ENCODE measurements at places on chromosomes 11 and 22.

DNA sequence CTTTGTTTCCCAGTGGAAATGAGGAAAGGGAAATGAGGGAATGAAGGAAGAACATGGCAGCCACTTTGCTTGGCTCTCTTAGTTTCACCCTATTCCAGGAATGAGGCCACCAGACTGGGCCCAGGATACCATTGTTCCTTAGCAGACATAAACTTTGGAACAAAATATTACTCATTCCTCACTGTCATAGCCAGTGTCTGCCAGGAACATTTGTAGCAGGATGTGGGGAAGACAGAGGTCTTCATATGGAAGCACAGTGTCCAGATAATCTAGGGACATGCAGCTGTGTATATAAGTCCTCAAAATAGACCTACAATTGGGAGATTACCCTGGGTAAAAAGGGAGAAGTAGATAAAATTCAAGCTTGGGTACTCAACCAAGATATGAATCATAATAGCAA, 15.2 kb upstream of the FUT4 start:
- DNase-seq = no peak

GRCh38 chr11:34915136-34916014, 804 bp downstream of the APIP start:
- DNase-seq = no peak

DNA sequence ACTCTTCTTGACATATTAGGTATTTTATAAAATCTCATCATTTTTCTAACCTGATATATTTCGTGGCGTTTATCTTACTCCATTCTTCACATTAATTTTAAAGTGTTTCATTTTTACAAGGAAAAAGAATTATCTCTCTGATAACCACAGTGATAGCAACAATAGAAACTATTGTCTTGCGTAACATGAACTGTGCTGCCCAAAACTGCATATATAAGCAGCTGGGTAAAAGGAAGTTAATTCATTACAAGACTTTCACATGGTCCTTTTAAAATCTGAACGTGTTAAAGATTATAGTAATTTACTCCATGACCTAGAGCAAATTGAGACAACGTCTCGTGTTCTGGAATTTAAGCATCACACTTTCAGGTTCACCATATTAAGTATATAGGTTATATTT, 210.4 kb upstream of the GRIA4 start:
- DNase-seq = no peak

GRCh38 chr22:44658311-44658953, 43.6 kb upstream of the PRR5 start:
- DNase-seq = no peak

- no peak for DNase-seq
Measured at GRCh38 chr11:68040957-68041591, 2.2 kb downstream of the TCIRG1 start.

- DNase-seq = no peak
Measured at GRCh38 chr11:35235936-35236666, 97.1 kb downstream of the CD44 start.

DNA sequence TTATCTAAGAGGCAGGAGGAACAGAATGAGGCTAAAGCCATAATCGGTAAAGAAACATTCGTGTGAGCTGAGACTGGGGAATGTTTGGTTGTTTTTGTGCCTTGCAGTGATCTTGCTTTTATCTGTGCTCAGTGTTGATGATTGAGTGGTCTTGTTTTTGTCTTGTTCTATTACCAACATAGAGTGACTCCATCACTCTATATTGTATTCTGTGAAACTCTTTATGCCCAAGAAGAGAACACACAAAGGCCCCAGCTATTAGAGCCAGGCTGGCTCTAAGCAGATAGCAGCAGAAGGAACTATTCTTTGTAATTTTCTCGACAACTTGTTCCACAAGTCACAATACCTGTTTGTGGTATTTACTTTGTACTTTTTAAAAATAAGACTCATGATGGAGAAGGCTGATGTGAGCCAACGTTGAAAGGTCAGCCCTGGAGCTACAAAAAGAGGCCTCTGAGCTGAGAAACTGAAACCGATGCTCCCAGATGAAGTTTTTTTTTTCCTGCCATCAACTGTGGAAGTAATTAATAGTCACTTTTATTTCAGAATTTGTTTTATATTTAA, 68.4 kb downstream of the LARGE1 start:
- no peak for DNase-seq

DNA sequence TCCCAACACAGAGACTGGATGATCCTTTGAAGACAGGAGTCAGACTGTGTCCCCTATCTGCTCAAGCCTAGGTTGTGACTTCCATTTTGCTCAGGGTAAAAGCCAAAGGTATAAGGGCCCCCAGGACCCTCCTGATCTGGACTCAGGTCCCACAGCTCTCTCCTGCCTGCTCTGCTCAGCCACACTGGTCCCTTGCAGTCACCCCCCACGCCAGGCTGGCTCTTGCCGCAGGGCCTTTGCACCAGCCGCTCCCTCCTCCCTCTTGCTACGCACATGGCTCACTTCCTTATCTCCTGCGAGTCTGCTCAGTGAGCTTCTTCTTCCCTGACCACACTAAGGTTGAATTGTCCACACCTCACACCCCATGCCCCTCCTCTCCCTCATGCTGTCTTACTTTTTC, 28.4 kb upstream of the CACNG2 start:
- DNase-seq = no peak

DNA sequence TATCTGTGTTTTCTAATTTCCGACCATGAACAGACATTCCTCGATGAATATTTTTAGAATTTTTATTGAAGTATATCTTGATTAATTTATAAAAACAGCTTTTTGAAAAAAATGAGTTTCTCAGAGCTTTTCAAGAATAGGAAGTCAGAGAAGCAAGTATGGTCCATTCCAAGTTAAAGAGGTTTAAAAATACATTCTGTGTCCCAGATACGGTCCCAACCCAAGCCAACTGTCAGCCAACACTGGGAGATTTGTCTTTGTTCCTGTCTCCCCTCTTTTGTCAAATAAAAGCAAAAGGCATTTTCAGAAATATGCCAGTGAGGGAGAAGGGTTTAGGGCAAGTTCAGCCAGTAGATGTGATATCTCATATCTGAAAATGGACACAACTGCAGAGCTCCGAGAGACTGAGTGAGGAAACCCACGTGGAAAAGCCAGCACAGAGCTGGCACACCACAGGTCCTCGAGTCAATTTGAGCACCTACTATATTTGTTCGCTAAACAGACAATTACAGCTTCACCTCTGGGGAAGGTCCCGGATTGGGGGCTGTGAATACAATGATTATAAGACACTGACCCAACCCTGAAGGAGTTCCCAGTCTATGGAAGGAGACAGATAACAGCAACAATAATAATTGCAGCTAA, 59.8 kb downstream of the C11orf91 start:
- no peak for DNase-seq

- no peak for DNase-seq
Measured at GRCh38 chr22:50253941-50254340, 2.9 kb upstream of the HDAC10 start.

DNA sequence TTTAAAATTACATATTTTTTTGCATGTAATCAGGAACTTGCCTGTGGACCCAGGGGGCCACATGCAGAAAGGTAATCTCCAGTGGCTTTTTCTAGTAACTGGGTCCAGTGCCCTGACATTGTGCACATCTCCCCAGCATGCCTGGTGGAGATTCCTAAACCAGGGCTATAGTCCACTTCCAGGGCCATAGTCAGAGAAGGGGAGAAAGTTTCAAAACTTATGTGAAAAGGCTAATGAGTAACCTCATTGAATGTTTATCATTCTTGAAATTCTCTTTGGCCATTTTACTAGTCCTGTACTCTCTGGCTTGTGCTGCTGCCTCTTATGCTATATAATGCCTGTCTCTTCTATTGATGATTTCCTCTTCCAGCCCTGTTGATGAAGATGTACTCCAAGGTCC, 47.8 kb downstream of the BARX2 start:
- DNase-seq = no peak

DNA sequence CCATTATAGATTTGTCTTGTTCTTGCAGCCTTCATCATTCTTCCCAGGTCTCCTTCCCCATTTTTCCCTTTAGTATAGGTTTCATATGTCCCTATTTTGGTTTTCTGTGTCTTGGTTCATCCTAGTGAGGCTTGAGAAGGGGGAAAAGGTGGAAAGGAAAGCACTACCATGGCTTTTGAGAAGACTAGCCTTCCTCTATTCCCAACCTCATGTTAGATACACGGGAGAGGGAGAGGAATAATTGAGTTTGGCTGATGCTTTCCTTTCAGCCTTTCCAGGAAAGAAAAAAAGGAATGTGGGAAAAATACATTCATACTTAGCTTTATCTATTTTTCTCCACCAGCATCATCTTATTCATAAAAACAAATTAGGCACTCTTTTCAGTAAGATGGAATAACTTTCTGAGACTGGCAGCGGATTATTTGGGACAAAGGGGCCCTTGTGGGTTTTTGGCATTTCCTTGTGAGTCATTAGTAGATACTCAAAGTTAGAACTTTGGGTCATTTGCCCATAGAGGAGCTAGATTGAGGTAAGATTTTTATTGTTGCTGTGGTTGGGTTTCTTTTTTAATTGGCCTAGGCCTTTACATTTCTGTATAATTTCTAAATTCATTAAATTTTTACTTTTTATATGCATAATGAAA, 23.8 kb downstream of the CAPRIN1 start:
- DNase-seq = no peak

- DNase-seq = no peak
Measured at GRCh38 chr11:128734103-128734831, 40.4 kb downstream of the FLI1 start.

GRCh38 chr11:23995891-23996290, 501.0 kb upstream of the LUZP2 start:
- DNase-seq = no peak

DNA sequence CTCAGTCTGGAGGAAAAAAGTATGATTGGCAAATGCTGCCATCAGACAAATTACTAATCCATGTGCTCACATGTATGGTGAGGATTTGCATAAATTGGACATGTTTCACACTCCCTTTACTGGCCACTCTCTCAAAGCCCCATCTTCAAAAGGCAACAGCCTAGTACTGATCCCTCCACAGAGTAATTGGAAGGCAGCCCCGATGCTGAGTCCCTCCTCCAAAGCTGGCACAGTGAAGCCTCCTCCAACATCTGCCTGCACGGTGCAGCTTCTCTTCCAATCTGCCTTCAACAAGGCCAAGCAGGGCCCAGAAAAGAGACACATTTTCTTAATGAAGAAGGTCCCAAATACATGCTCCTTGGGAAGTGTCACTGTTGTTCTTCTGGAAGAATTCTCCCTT, 350.6 kb downstream of the OPCML start:
- DNase-seq = no peak

DNA sequence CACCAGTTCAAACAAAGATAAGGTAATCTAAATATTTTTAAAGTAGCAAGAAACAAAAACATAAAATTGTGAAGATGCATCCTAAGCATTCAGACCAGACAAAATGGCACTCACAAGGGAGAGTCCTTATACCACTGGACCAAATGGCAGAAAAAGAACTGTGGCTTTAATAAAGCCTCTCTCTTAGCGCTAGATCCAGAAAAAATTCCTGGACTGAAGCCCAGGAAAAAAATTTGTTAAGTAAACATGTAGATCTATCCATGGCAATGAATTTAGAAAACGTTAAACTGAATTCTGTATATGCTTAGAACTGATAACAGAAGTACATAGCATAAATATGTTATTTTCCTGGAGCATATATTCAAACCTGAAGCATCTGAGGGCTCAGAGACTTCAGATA, 11.8 kb upstream of the CD59 start:
- no peak for DNase-seq

DNA sequence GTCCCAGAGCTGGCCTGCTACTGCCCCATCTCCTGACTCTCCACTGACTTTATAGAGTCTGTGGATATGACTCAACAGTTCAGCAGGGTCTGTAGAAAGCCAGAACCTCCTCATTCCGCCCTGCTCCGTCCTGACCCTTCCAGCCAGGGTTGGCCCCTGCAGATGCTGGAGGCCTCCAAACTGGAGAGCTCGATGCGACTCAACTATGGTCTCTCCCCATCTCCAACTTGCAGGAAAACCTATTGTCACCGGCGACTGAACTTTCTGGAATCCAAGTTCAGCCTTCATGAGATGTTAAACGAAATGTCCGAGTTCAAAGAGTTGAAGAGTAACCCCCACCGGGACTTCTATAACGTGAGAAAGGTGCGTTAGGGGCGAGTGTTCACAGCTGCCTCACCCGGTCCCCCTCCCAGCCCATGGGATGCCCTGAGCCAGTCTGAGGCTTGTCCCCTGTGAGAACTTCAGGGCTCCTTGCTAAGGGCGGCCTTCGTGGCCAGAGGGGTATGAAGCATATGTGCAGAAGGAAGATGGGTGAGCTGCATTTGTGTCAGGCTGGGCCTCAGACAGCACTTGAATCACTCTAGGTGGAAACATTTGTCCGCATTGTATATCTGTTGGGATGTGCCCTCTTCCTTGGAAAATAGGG, 32.1 kb downstream of the AMPD3 start:
- DNase-seq = no peak

GRCh38 chr11:44628730-44629700, 63.6 kb downstream of the CD82 start:
- DNase-seq = no peak

DNA sequence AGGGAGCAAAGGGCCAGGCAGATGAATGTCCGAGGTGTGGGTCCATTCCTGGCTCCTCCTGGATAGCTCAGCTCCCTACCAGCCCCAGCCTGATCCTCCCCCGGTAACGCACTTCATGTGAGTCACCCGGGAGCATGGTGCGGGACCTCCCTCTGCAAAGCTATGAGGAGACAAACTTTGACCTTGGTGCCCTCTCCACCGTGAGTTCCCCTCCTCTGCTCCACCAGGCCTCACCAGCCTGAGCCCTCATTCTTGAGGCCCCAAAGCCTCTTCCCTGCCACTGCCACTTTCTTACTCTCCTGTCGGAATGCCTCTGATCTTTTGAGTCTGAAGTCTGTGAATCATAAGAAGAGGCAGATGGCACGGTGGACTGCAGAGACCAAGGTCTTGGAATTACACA, 37.4 kb upstream of the CD82 start:
- no peak for DNase-seq

DNA sequence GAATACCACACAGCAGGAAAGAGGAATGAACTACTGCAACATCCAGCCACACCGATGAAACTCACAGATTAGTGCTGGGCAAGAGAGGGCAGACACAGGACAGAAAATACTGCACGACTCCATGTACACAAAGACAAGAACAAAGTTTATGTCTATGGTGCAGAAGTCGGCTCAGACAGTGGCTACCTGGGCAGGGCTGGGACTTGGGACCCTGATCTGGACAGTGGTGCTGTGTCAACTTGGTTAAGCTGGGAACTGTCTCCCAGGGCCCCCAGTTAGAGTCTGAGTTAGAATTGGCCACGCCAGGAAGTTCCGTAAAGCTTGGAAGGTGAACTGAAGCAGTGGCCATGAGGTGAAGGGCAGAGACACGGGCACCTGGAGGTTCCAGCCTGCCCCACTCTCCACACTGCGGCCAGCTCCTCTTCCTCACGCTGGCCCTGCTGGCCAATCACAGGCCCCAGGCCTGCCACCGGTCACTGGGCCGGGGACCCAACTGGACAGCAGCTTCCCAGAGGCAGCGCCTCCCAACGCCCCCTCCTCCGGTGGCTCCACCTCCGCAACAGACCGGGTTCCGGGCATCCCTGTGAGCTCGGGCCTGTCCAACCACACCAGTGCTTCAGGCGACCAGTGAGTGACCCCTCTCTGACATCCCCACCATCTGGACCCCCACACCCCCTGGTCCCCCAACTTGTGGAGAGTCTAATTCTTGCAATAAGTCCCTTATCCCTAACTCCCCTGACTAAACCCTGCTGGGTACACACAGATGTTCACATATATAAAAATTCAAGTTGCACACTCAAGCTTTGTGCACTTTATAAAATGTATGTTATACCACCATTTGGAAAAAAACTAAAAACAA, 93.7 kb downstream of the MICAL3 start:
- DNase-seq = no peak

GRCh38 chr11:132579634-132580327, 952.5 kb downstream of the OPCML start:
- no peak for DNase-seq

Measured in SIG-M5 (cell line).